CD4-positive, alpha-beta memory T cell (primary cell): ENCODE measurements at places on chromosomes 4 and X. TPM values are rescaled to one million over a fixed set of nuclear protein-coding genes. Genes with fewer than 3 reads are reported as not detected.

- H3K4me1 ChIP-seq, result no peaks in the 10 kb centered on the region
- no peak overlapping the region for H3K4me3 ChIP-seq
- no peak for DNase-seq
- no peak overlapping the region for H3K27ac ChIP-seq
- no peaks in the 10 kb centered on the region for H3K36me3 ChIP-seq
These were observed 558.5 kb upstream of the DIAPH2 start for GRCh38 chrX:96126182-96126581.

DNA sequence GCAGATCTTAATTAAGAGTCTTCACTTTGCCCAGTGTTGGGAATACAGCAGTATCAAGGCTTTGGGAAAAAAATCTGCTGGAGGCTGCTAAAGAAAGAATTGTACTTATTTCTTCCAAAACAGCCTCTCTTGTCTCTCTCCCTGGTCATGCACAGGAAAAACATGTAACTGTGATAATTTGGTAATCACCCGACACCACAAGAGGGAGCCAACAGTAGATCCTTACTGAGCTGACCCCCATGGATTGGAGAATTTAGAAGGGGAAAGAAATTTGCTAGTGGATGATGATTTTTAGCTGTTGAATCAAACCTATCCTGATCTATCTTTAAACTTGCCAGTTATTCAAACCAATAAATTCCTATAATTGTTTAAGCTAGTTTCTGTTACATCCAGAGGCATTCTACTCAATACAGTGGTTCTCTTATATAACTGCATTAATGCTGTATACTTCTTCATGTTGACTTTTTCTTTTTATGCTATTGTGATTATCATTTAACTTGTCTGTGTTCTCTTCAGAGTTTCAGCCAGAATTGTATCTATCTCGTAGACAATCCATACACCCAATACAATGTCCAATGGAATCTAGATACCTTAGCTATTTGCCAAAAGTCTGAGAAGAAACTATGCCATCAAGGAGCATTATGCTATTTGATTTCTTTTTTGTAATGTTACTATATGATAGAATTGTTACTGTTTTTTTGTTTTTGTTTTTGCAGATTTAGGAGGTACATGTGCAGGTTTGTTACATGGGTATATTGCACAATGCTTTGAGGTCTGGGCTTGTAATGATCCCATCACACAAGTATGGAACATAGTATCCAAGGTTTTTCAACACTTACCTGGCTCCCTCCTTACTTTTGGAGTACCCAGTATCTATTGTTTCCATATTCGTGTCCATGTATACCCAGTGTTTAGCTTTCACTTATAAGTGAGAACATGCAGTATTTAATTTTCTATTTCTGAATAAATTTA, 31.3 kb upstream of the ARHGEF38 start:
- H3K4me3 ChIP-seq, result no peak overlapping the region
- DNase-seq, result no peak
- H3K36me3 ChIP-seq, result no peaks in the 10 kb centered on the region
- H3K4me1 ChIP-seq, result no peaks in the 10 kb centered on the region

Gene CTAG2
- not detected for total RNA-seq

Gene ESX1
- total RNA-seq, result not detected

- H3K36me3 ChIP-seq, result no peaks in the 10 kb centered on the region
- H3K4me3 ChIP-seq, result peak overlapping the region; percentile 60
- peaks cover 46% of the 10 kb centered on the region for H3K4me1 ChIP-seq
- peak overlapping the region; percentile 69 for H3K27ac ChIP-seq
These were observed 668 bp upstream of the TAPT1 start for GRCh38 chr4:16226816-16227461.

- no peaks in the 10 kb centered on the region for H3K36me3 ChIP-seq
- H3K4me1 ChIP-seq, result no peaks in the 10 kb centered on the region
- no peaks in the 10 kb centered on the region for H3K27me3 ChIP-seq
- H3K27ac ChIP-seq, result no peak overlapping the region
- no peak for DNase-seq
These were observed 218.3 kb downstream of the SOWAHB start for GRCh38 chr4:76679691-76680090.

DNA sequence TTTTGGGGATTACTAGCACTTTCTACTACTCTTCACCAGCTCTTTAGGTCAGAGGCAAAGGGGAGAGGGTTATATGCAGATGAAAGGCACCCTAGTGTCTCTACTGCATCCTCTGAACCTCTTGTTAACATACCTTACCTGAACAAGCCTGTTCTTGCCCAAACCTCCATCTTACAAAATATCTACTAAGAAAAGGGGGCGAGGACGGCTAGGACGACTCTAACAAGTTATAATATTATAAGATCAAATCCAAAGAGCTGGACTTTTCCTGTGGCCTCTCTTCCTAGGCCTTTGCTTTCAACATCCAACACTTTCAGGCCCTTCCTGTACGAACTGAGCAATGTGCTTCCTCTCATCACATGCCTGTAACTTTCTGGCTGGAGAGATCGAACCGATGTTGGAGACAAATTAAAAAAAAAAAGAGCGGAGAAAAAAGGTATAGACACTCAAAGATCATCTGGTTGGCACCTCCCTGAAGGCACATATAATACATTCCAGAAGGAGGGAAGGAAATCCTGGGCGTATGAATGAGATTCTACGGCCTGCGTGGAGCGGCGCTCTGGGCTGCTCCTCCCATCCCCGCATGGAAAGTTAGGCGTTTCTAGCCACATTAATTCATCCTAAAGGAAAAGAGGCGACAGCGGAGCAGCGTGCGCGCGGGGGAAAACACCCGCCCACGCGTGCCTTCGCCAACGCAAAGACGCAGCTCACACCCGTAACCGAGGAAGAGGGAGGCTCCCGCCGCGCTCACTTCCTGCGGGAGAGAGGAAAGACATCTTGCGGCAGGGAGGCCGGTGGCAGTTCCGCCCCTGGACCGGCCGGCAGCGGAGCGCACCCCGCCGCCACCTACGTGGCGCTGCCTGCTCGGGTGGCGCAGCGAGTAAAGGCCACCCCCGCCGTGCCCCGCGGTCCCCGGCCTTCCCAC, 808 bp downstream of the PRDM5 start:
- DNase-seq, result peak; percentile 13
- no peak overlapping the region for H3K27ac ChIP-seq
- no peaks in the 10 kb centered on the region for H3K27me3 ChIP-seq
- H3K36me3 ChIP-seq, result no peaks in the 10 kb centered on the region

GRCh38 chr4:174503079-174503715, 19.1 kb downstream of the HPGD start:
- H3K4me3 ChIP-seq, result no peak overlapping the region
- H3K36me3 ChIP-seq, result no peaks in the 10 kb centered on the region

- no peaks in the 10 kb centered on the region for H3K36me3 ChIP-seq
- DNase-seq, result peak; percentile 11
- H3K27me3 ChIP-seq, result no peaks in the 10 kb centered on the region
- no peak overlapping the region for H3K4me3 ChIP-seq
These were observed 76.1 kb downstream of the NSG1 start for GRCh38 chr4:4462970-4463369.

GRCh38 chrX:132433001-132433400, 55.8 kb downstream of the MBNL3 start:
- H3K27me3 ChIP-seq, result no peaks in the 10 kb centered on the region
- no peak overlapping the region for H3K27ac ChIP-seq
- no peak overlapping the region for H3K4me3 ChIP-seq
- H3K4me1 ChIP-seq, result no peaks in the 10 kb centered on the region

DNA sequence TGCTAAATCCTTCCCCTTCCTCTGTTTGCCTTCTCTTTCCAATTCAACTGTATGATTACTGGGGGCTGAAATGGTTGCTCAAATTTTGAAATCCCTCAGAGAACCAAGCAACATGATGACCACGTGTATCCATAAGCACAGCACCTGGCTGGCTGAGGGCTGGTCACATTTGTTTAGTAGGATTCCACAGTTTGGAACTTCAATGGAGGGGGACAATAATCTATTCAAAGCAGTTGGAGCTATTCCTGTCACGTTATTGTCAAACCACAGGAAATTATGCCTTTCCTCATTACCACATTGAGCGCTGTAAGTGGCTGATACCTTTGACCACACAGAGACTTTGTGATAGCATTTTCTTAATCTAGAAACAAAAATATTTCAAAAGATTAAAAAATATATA, 7.0 kb downstream of the TMSB4X start:
- no peaks in the 10 kb centered on the region for H3K36me3 ChIP-seq
- DNase-seq, result peak; percentile 51
- no peaks in the 10 kb centered on the region for H3K27me3 ChIP-seq

DNA sequence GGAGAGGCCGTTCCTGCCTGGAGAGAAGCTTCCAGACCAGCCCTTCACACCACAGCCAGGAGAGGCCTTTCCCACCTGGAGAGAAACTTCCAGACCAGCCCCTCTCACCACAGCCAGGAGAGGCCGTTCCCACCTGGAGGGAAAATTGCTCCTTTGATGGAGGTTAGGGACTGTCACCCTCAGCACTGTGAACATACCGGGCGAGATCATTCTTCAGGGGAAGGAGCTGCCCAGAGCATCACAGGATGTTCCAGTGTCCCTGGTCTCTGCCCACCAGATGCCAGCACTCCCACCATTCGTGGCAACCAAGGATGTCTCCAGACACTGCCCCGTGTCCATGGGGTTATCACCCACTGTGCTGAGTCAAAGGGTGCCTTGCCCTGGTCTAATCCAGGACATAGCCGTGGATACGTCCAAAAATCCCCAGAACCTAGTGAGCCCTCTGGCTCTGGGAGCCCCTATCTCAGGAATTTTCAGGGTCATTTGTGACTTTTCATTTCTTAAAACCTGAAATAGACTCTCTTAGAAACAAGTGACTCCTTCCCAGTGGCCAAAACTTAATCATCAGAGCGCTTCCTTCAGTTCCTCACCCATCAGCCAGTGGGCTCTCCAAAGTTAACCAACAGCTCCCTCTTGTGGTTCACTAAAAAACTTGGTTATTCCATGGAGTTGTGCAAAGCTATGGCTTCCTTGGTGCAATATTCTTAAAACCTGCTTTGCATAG, 80.2 kb downstream of the CRMP1 start:
- H3K27ac ChIP-seq, result no peak overlapping the region
- no peaks in the 10 kb centered on the region for H3K36me3 ChIP-seq
- peak; percentile 19 for DNase-seq
- no peaks in the 10 kb centered on the region for H3K4me1 ChIP-seq

GRCh38 chrX:53421772-53422085, 725 bp downstream of the SMC1A start:
- no peaks in the 10 kb centered on the region for H3K36me3 ChIP-seq
- H3K27ac ChIP-seq, result peak overlapping the region; percentile 90
- H3K27me3 ChIP-seq, result no peaks in the 10 kb centered on the region
- peaks cover 27% of the 10 kb centered on the region for H3K4me1 ChIP-seq
- DNase-seq, result no peak

Gene DCHS2
- total RNA-seq, result 0.17 TPM

DNA sequence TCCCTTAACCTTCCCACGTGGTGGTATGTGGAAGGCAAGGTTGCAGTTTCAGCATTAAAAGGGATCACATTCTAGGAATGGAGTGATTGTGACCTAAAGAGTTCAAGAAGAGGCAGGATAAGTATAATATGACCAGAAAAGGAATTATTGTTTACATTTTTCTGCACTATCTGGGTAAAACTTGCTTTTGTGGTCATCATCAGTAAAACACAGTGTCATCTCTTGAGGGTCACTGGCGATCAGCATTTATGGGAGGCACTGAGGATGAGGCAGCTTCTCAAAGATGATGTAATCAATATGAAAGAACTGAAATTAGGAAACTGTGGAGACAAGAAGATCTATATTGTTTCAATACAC, 88.7 kb downstream of the CFAP299 start:
- no peak for DNase-seq
- no peaks in the 10 kb centered on the region for H3K27me3 ChIP-seq
- H3K4me3 ChIP-seq, result no peak overlapping the region
- H3K27ac ChIP-seq, result no peak overlapping the region

GRCh38 chr4:163611784-163612445, 117.4 kb downstream of the TMA16 start:
- H3K27me3 ChIP-seq, result no peaks in the 10 kb centered on the region
- H3K27ac ChIP-seq, result no peak overlapping the region
- no peak for DNase-seq

DNA sequence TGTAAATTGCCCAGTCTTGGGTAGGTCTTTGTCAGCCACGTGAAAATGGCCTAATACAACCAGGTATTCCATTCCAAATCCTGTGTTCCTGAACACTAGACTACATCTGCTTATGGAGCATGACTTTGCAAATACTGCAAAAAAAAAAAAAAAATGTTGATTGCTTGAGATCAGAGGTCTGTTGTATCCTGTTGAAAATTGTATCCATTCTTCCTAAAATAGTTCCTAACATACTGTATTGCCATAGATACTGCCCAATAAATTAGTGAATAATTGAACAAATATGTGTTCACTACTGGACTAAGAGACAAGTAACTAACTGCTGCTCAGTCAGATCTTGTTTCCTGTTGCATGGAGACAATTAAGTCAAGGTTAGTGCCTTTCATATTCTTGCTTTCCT, 164.3 kb upstream of the PABPC4L start:
- H3K36me3 ChIP-seq, result no peaks in the 10 kb centered on the region
- H3K27me3 ChIP-seq, result no peaks in the 10 kb centered on the region
- DNase-seq, result no peak
- H3K27ac ChIP-seq, result no peak overlapping the region

Gene DKK2
- total RNA-seq, result not detected

- no peak overlapping the region for H3K27ac ChIP-seq
- H3K36me3 ChIP-seq, result no peaks in the 10 kb centered on the region
- no peaks in the 10 kb centered on the region for H3K27me3 ChIP-seq
- DNase-seq, result no peak
- no peaks in the 10 kb centered on the region for H3K4me1 ChIP-seq
These were observed 67.2 kb upstream of the IL15 start for GRCh38 chr4:141569141-141569540.

Gene ARX
- total RNA-seq, result not detected

Gene SPATA4
- not detected for total RNA-seq

Gene LONRF3
- 8.7 TPM for total RNA-seq
